ENCODE measurements at places on chromosomes 2 and 18.

DNA sequence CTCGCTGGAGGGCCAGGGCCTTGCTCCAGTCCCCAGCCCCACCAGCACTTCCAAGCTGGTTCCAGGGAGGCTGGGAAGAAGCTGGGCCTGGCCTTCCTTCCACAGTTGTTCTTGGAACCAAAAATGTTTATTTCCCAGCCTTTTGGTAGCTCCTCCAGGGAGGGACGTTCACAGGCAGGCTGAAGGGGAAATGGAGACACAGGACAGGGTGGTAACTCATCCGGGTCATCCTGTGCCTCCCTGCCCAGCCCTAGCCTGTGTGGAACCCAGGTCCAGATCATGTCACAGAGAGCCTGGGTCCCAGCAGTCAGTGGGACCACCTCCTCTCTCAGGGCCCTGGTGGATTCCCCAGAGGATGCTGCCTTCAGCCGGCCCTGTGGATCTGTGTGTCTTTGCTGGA lies 12.5 kb upstream of the ARMC9 start:
- no peak for DNase-seq

GRCh38 chr2:216991563-216991962 lies 131.7 kb upstream of the TNP1 start:
- peak; percentile 36 for DNase-seq

DNA sequence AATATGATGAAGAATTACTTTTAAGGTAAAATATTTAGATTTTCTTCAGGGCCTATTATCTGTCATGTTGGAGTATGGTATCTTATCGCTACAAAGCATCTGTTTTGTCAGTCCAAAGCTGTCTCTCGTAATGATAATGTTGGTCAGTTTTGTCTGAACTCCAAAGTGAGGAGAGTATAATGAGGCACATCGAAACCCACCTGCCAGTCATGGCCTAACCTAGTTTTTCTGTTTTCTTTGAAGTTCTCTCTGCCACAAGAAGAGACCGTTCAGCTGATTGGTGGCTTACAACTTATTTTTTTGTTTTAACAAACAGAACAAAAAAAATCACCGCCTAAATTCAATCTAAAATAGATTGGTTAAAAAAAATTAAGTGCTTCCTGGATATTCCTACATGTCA lies 1387.9 kb downstream of the RPIA start:
- DNase-seq = no peak

GRCh38 chr2:224401641-224402342 lies at the start of gene FAM124B:
Gene FAM124B, minus strand, starts transcription at chr2:224402107. Its CDS starts 339 bp downstream, at chr2:224401768.
- peak; percentile 68 for DNase-seq

- DNase-seq = peak; percentile 16
These were observed 118.8 kb downstream of the ZNF516 start for GRCh38 chr18:76376225-76376624.

GRCh38 chr2:53230691-53231090 lies 536.9 kb upstream of the CHAC2 start:
- DNase-seq = no peak

DNA sequence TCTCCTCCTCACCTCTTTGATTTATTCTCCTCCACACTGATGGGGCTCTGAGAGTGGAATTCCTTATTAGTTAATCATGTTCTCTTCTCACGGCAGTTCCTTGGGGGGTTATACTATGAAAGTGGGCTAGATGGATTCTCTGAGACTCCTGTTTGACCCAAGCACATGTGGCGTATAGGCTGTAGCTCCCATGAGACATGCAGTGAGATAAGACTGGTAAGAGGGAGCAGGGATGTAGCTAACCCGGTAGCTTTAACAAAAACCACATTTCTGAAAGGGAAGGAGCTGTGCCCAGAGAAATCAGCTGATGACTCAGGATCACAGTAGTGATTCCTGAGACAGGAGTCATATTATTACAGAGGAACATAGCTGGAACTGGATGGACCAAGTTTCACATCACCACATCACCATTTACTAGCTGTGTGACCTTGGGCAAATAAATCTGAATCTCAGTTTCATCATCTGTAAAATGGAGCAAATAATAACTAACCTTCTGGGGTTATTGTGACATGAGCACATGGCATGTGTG lies 82.9 kb downstream of the CRIM1 start:
- DNase-seq = peak; percentile 97

DNA sequence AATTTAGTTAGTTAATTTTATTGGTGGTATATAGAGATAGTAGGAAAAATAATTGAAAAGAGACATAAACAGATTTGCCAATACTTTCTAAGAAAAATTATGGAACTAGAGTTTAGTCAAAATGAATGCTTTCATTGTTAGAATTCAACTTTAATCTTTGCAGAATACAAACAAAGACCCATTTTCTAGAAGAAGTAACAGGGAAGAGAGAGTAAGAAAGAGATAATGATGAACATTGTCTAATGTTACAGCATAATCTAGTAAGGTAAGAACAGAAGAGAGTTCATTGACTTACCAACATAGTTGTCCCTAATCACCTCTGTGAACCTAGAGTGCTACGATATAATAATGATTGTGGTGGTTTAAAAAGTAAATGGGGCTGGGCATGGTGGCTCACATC lies 23.7 kb downstream of the SCN1A start:
- DNase-seq = no peak

GRCh38 chr2:170070778-170071177 lies 107.2 kb upstream of the MYO3B start:
- peak; percentile 18 for DNase-seq

DNA sequence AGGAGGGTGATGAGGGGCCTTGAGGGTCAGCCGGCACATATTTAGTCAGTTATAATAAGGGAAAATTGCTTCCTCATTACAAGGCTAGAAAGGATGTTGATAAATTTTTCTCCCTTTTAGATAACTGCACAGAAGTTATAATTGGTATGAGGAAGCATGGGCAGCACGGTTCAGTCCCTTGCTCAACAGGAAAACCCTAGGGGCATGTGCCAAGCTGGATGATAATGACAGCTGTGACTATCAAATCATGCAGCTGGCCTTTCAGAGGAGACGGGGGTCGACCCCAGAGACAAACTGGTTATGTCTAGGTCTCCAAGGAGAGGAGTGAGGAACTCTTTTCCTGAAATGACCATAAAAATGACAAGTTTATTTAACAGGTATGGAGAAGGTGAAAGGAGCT lies 448.1 kb upstream of the VRK2 start:
- no peak for DNase-seq

- peak; percentile 57 for DNase-seq
These were observed 353 bp upstream of the SULT1C4 start for GRCh38 chr2:108377401-108377800.
